ENCODE measurements at places on chromosomes 4 and X.

DNA sequence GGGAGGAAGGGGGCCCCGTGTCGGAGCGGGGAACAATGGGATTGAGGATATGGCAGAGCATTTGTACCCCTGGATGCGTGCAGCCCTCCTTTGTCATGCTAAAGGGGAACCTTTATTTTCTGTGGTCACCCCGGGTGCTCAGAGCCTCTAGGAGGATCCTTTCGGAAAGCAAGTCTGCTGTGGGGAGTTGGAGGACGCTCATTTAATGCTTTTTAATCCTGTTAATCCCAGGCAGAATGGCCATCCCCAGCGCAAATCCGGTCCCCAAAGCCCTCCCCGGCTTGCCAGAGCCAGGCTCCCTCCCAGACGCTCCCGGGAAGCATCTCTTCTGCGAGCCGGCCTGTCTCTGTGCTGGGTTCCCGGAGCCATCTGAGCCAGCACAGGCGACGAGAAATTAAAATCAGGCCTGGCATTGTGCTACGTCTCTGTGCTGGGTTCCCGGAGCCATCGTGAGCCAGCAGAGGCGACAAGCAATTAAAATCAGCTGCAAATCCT lies 113.2 kb upstream of the PPP2R3B start:
- no peak for DNase-seq

DNA sequence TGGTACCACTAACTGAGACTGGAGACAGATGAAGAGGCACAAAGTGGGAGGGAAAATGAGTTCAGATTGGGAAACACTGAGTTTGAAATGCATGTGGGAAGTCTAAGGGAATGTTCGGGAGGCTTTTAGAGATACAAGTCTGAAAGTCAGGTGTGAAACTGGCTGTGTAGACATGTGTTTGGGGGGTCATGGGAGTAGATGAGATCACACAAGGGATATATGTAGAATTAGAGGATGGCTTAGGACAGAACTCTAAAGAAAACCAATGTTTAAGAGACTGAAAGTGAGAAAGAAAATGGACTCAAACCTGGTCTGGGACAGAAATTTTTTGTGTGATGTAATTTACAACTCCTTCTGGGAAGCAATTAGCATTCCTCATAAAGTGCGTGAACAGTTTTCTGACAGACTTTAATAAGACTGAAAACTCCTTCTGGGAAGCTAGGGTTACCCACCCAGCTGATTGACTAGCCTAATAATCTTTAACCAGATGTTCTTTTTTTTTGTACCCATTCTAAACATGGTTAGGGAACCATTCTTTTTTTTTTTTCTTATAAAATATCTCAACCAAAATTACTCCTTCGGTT lies 8.7 kb upstream of the JADE1 start:
- no peak for DNase-seq

- no peak for DNase-seq
These were observed 29.3 kb upstream of the PTPN13 start for GRCh38 chr4:86564795-86565194.

- DNase-seq = no peak
These were observed 3.9 kb upstream of the ARHGEF38 start for GRCh38 chr4:105548483-105548882.

DNA sequence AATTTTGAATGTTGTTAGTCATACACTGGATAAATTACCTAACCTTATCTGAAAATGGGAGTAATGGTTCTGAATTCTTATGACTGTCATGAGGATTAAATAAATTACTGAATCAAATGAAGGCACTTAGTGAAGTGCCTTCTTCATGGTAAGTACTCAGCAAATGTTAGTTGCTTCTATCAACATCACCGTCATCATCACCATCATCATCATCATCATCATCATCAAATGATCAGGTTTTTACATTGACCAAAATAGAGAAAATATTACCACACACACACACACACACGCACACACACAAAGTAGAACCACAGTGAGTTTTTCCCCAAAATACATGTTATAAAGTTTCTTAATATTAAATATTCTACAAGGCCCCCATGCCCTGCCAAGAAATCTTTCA lies 368.3 kb upstream of the FGF13 start:
- DNase-seq = no peak

DNA sequence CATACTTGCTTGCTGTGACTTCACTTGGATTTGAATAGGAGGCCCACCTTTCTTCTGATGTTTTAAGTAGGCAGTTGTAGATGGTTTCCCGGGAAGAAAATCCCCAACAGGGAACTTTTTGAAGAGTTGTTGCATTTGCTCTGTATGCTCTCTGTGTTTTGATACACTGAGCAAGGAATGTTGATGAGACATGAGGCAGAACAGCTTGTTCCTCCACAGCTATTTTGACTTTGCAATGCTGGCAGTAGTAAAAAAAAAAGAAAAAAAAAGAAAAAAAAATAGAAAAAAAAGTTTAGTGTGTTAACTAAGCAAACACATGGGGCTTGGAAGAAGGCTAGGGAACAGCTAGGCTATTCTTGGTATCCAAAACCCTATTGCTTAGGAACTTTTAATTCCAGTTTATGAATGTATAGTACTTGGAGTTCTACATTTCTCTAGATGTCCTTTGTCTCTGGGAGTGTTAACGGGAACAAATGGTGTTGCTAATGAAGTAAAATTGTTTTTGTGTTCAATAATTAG lies 23.4 kb upstream of the PAQR3 start:
- no peak for DNase-seq

- no peak for DNase-seq
These were observed at the start of gene POF1B for GRCh38 chrX:85379174-85379907. Gene POF1B (minus strand): TSS chrX:85379665. CDS start chrX:85379454, 211 bp downstream.

GRCh38 chr4:24244663-24245490 lies 339.5 kb downstream of the DHX15 start:
- DNase-seq = no peak

DNA sequence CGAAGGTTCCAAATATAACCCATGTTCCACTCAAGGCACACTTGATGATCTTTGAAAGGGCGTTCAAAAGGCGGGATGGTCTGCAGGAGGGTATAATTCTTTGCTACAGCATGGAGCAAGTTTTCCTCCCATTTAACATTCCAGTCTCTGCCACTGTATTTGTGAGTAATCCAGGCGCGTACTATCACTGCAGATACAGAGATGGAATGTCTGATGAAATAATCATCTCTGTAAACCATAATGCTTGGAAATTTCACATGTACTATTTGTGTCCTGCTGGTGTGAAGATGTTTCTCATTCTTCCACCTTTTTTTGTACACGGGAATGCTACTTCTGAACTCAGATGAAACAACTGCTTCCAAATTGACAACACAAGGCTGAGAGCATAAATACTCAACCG lies 15.5 kb downstream of the SEL1L3 start:
- no peak for DNase-seq

GRCh38 chrX:821327-822107 lies 190.9 kb downstream of the SHOX start:
- no peak for DNase-seq

DNA sequence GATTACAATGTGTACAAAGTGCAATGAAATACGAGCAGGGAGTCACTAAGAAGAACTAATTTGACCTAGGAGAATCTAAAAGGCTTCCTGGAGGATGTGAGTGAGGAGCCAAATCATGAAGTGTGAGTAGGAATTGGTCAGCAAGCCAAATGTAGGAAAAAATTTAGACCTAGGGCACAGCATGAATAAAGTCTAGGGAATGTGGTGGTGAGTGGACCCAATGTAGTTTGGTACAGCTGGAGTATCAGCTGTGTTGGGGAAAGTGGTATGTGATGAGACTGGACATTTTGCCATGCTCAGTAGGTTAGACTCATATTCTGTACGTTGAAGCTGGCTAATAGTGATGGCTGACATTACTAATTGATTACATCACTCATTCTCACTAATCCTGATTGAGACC lies 191.0 kb downstream of the AFF2 start:
- DNase-seq = no peak

DNA sequence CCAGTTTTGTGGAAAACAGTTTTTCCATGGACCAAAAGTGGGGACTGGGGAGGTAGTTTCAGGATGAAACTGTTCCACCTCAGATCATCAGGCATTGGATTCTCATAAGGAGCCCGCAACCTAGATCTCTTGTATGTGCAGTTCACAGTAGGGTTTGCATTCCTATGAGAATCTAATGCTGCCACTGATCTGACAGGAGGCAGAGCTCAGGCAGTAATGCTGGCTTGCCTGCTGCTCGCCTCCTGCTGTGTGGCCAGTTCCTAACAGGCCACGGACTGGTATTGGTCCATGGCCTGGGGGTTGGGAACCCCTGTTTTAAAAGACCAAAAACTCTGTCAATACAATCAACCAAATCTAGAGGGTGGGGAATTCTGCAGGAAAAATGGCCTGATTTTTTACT lies 100.0 kb upstream of the EOLA2 start:
- no peak for DNase-seq

DNA sequence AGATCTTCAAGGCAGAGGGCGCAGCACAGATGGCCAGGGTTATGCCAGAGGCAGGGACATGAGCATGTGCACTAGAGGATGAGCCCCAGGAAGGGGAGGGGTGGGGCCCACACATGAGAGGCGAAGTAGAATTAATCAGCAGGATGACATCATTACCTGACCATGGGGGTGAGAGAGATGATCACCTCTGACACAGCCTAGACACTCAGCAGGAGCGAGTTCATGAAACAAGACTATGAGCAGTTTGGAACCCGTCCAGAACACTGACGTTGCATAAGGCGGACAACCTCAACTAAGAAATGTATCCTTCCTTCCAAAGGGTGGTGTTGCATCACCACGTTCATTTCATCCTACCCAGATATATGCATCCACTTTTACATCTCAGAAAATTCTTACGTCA lies 446.7 kb upstream of the TENM3 start:
- no peak for DNase-seq

DNA sequence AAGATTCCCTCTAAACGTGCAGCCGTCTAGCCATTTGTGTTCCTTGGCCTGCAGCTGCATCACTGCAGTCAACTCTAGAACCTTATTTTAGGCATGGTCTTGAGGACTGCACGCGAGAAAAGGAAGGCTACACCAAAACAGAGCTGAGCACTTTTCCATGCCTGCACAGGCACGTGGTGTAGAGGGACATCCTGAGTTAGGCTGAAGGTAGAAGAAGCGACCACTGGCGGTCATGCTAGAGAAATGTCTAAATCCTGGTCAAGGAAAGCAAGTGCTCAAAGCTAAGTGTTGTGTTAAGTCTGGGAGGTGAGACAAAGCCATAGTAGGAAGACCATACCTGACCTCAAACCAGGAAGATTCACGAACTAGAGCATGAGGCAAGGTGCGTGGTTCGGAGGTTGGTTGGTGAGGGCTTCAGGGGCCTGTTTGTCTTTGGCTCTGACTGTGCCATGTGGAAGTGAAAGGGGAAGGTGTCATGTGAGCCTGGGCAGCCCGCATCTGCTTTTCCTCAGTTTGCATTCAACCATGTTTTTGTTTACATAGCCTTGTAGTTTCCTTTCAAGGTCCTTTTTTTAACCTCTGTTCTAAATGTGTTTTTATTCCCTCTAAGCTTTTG lies 203.8 kb downstream of the AASDH start:
- DNase-seq = no peak

DNA sequence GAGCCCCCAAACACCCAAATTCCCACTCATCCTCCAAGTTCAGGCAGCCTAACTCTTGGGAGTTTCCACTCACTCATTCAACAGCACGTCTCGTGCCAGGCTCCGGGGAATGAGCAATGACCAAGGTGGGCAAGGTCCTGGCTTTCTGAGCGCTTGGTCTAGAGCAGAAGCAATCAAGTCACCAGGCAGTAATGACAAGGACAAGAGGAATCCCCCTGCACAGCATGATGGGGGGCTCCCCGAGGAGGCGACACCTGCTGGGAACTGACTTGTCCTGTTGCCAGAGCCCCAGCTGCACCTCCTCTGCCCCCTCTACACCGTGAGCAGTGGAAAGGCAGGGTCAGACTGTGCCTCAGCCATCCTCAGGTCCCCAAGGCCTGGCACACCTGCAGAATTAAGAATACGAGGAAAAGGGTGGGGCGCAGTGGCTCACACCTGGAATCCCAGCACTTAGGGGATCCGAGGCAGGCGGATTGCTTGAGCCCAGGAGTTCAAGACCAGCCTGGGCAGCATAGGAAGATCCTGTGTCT lies 25.7 kb upstream of the MRFAP1 start:
- no peak for DNase-seq

DNA sequence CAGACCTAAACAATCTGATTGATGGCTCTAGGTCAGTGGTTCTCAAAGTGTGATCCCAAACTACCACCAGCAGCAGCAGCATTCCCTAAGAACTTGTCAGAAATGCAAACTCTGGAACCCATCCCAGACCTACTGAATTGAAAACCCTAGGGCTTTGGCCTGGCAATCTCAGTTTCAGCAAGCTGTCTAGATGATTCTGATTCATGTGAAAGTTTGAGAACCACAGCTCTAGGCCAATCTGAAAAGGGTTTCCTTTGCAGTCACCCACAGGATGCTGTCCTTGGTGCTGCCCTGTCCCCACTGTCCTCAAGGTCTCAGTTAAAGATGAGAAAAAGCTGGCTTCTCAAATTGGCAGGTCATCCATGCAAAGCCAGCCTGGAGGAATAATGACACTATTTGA lies 34.8 kb downstream of the SMPX start:
- DNase-seq = no peak

GRCh38 chr4:153374442-153374841 lies 30.0 kb downstream of the MND1 start:
- no peak for DNase-seq

DNA sequence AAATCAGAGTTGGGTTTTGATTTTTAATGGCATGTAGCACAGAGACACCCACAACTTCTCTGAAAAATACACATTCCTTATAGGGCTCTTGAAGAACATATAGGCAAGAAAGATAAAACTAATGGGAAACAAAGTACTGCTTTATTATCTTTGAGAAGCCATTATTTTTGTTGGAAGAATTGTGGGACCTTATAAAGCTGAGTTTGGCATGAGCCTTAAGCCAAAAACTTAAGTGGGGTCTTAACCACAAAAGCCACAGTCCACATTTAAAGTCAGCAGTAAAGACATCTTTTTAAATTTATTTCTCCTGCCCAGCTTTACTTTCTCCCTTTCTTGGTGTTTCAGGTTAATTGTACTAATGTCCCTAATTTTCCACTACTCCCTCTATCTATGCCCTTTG lies 1297.3 kb downstream of the C4orf33 start:
- DNase-seq = no peak

DNA sequence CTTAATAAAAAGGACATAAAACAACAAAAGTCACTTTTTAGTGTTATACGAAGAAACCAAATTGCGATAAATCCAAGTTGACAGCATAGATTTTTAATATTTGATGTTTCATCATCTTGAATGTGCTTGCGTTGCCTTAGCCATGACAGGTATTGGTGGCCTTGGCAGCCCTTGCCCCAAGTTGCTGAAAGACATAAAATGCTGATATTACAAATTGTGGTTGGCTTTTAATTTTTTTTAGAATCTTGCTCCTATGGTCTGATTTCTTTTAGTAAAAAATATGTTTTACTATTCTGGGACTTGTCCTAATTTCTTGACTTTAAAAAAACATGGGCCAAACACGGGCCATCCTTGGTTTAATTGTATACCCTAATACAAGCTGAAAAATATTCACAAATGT lies 122.6 kb downstream of the SLC4A4 start:
- no peak for DNase-seq

GRCh38 chrX:110853610-110854009 lies 58.0 kb upstream of the CHRDL1 start:
- DNase-seq = no peak

Data from stimulated activated CD8-positive, alpha-beta memory T cell treated with anti-CD3 and anti-CD28 coated beads, Interleukin-7, amount 100 ng/mL, for 1 hour (primary cell).